Muscle of arm (tissue), 14 donors: ENCODE measurements at places on chromosomes 12 and 14.
A peak's percentile ranks its signal among the peaks of the same experiment; 100 is the strongest.

- no peak for DNase-seq
Observed at GRCh38 chr12:110050927-110051326, 2.6 kb upstream of the C12orf76 start.

DNA sequence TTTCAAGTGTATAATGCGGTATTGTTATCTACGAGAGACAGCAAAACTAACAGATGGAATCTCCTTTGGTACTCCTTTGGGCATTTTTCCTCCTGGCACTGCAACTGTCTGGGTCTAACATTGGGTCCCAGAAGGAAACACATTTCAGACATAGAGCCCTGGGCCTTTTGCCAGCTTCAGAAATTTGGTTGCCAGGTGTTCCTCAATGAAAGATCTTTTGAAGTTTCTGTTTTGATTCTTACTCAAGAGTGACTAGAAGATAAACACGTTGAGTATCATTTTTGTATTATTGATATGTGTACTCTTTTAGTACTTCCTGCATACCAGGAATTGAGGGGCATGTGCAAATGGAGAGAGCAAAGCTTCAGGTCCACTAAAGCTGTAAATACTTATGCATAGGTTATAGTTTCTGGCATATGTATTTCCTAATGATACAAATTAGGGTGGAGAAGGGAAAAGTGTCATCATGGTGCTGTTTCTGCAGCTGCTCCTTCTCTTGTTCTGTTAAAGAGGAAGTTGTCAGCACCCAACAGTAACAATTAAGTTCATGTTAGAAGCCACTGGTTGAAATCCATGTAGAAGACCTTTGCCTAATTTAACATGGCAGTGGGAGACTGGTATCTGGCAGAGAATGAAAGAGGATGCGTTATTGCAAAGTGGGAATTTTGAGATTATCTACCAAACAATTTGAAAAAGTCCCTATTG, 53.5 kb downstream of the SLC38A6 start:
- DNase-seq, result no peak

DNA sequence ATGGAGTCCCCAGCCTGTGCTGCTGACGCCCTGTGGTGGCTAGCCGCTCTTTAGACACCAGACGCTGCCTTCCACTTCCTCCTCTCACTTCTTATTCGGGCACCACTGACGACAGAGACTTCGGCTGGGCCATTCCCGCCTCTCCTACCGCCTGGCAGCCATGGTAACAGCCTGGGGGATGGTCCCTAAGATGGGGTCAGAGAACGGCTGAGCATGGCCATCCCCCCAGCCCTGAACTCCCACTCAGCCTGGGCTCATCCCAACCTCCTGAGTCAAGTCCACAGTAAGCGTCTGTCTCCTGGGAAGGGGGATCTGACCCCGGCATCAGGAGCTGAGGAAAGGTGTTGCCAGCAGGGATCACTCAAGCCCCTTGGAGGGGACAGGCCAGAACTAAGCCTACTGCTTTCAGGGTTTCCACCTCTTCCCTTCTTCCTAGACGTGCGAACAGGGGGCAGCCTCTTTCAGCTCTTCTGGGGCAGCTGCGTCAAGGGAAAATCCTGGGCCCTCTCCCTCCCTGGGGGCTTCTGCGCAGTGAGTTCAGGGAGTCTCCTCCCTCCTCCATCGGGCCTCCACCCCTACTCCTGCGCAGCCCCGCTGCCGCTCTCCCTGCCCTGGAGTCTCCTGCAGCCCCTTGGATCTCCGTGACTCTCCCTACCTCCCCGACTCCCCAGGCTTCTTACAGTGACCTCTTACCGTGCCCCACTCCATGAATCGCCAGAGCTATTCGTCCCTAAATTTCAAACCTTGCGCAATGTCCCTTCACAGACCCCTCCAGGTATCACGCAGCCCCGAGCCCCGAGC, 643 bp upstream of the TAMALIN start:
- no peak for DNase-seq

DNA sequence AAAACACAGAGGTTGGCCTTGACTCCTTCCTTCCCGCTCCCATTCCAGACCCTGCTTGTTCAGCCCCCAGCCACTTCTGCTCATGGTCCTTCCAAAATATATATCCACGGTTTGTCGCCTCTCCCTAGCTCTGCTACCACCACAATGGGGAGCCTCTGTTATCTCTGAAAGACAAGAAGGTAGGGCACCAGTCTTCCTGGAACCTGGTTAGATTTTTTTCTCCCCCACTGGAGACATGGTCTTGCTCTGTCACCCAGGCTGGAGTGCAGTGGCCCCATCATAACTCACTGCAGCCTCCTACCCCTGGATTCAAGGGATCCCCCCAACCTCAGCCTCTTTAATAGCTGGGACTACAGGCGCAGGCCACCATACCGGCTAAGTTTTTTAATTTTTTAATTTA, 95.7 kb downstream of the PTPN11 start:
- no peak for DNase-seq

DNA sequence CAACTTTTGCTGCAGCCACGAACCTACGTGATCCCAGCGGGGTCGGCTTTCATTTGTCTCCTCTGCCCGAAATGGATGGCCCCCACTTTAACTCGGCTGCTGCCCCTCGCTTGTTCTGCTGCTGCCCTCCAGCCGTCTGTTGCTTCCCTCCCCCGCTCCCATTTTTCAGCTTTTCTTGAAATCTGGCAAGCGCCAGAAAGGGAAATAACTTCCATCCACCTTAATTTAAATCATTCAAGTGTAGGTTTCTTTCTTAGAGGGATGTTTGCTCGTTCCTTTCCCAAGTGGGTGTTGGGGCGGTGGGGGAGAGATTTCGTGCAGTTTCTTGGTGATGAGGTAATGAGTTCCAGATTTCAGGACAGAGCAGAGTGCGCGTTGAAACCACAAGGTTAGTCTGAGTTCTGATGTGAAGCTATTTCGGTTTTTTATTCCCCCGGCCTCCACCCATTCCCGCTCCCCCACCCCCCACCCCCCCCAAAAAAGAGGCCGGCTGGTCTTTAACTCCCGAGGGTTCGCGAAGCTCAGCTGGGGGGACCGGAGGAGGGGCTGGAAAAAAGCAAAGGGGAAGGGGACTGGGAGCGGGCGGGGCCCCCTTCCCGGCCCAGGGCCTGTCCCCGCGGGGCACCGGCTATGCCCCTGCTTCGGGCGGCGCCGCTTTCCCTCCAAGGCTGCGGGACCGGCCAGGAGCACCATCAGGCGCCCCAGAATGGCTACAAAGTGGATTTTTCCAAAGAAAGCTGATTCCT, 2.2 kb upstream of the ZFP36L1 start:
- DNase-seq, result peak; percentile 85

DNA sequence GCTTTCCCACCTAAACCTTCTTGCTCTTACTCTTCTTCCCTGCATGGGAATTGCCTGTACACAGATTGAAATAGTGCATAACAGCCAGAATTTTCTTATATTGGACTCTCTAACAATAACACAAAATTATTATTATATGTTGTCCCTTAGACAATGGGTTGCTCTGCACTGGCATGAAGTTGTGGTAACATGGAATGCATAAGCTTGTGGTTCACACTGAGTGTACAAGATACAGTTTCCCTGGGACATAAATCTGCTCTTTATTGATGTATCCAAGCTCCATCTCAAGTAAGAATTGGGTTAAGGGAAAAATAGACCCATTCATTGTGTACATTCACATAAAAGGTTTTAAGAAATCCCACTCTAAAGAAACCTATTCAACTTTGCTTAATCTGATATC, 114.4 kb upstream of the NTF3 start:
- DNase-seq, result no peak

- DNase-seq, result peak; percentile 91
Observed at GRCh38 chr14:105489542-105490266, 1.3 kb upstream of the TEDC1 start.

DNA sequence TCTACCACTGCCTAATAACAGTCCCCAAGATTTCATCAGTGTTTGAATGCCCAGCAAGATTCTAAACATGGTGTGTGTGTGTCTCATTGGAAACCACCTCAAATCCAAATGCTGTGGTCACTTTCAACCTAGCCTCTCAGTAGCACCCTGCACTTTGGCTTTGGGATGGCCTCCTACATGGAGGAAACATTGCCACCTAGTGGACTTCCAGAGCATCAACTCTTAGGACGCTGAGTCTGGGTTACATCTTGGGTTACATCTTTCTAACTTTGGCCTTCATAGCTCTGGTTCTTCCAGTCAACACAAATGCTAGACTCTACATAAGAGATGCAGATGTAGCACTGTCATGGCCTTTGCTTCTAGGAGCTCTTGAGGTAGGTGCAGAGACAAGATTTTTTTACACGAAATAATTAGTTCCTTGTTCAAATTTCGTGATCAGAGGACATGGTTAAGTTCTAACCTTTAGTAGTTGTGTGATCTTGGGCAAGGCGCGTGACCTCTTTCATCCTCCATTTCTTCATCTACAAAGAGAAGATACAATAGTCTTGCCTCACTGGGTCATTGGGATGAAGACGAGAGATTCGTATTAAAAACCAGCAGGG, 113.5 kb upstream of the VASH1 start:
- DNase-seq, result peak; percentile 29

DNA sequence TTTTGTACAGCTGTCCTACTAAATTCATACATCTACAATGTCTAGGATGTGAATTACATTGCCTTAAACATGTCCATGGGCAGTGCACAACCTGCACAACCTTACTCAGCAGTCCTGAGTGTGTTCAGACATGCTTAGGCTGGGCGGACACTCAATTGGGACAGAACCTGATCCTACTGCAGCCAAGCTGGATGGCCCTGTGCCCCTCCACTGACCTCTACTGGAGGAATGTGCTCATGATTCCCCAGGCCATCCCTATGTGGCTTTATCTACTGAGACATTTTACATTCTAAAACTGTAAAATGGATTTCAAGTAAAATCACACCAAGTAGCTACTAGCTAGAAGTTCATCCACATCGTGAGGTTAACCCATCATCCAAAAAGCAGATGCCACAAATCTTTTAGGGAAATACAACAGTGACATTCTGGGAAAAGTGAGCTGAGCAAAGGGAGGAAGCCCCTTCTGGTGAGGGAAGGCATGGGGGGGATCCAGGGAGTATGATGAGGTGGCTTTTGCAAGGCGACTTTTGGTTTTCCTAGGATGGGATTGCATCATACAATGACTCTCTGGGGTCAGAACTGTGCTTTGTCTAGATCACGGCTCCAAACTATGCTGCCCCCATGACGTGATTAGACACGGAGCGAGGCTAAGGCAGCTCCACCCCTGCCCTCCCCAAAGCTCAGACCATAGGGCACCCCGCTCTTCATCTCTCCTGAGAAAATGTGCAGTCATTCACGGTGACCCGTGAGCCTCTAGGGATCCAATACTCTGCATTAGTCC, 911.7 kb upstream of the TMEM132C start:
- DNase-seq, result no peak

- no peak for DNase-seq
Observed at GRCh38 chr14:72888192-72888591, 5.7 kb downstream of the DPF3 start.

GRCh38 chr14:73394317-73394716, 64.0 kb downstream of the NUMB start:
- no peak for DNase-seq

GRCh38 chr12:113650476-113650875, 178.8 kb upstream of the LHX5 start:
- no peak for DNase-seq

- DNase-seq, result no peak
Observed at GRCh38 chr12:74449872-74450271, 87.8 kb upstream of the ATXN7L3B start.

DNA sequence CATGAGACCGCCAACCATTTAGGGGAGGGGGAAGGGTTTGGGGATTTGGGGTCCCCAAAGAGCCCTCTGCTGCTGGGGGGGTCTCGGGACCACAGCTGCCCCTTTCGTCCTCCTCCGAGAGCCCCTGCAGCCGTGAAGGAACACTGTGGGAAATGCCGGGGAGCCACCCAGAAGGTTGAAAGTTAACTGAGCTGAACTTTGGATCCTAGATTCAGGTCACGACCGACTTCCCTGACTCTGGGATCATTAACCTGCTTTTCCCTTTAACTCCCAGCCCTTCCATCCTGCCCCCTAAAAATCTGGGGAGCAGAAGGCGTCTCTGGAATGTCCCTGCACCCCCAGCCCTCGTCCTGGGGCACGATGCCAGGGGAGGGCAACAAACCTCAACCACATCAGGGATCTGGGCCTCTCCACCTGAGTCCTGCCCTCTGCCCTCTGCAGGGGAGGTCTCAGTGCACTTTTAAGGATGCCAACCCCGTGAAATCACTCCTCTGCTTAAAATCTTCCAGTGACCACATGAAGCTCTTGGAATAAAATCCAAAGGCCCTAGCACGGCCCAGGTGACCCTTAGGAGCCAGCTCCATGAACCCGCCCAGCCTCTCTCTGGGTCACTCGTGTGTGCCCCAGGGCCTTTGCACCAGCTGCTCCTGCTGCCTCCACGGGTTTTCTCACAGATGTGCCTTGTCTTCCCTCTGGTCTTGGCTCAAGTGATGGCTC, 95.0 kb downstream of the RFLNA start:
- no peak for DNase-seq

DNA sequence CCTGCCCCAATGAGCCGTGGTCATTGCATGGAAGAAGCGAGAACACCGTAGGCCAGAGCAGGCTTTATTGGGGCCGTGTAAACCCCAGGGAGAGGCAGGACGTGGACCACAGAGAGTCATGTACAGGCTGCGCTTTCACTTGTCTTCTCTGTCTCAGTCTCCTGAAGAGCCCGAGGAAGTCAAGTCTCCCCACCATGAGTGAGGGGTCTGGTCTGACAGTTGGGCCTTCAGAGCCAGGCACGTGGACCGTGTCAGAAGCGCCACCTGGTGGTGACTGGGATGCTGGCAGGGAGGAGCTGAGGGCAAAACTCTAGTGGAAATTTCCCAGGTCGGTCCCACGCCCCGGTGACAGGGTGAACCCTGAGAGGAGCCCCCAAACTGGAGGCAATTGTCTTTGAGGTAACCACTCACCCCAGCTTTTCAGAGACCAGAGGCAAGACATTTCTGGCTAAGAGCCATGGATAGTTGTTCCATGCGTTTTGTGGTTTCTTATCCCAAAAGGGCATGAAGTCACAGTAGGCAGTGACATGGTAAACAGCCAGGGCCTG, 17.4 kb downstream of the RPS6KL1 start:
- peak; percentile 67 for DNase-seq

- DNase-seq, result no peak
Observed at GRCh38 chr12:104665296-104665695, 208.5 kb downstream of the CHST11 start.

- no peak for DNase-seq
Observed at GRCh38 chr14:72699443-72699842, 194.5 kb downstream of the DPF3 start.

DNA sequence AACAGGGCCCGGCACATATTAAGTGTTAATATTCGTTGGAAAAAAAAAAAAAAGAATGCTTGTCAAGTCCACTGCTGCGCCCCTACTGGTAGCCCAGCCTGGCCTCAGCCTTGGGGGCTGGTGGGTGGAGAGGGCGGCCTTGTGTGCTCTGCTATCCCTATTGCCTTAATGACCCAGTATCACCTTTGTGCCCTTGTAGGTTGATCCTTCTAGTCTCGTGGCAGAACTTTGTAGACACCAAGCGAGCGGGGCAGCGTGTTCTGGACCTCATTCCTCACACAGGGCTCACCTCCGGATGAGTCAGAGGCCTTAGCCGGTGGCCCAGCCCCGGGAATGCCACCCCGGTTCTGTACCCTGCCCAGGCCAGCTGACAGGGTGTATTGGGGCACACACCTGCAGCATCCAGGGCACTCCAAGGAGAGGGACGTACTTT, 1.8 kb upstream of the RCOR1 start:
- peak; percentile 41 for DNase-seq
